Stimulated activated naive CD4-positive, alpha-beta T cell (primary cell): ENCODE measurements at places on chromosomes 1 and 21.
A peak's percentile ranks its signal among the peaks of the same experiment; 100 is the strongest.

DNA sequence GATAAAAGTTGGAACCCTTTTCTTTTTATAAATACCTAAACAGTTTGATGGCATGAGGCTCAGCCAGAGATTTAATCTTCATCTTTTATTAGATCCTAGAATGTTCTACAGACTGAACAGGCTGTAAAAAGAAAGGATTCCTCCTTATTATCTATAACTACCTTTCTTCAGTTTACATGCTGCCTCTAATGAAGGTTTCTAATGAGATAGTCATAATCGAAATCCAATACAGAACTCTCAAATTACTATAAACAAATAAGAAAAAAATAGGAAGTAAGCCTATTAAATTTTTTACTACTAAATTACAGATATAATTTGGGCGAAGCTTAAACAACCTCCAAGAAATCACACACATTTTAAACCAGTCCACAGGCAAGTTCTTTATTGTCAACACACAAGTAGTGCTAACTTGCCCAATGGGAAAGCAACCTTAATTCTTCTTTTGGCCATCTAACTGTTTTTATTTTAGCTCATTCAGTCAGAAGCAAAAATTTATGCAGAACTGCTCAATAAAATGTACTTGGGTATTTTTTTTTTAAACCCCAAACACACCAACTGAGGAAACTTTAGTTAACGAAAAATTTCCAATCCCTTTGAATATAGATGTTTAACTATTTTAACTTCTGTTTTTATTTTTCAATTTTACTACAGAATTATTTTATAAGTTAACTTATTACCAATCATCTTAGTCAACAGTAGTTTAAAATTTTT is 4.8 kb downstream of the WDR26 start:
- no peak for DNase-seq

DNA sequence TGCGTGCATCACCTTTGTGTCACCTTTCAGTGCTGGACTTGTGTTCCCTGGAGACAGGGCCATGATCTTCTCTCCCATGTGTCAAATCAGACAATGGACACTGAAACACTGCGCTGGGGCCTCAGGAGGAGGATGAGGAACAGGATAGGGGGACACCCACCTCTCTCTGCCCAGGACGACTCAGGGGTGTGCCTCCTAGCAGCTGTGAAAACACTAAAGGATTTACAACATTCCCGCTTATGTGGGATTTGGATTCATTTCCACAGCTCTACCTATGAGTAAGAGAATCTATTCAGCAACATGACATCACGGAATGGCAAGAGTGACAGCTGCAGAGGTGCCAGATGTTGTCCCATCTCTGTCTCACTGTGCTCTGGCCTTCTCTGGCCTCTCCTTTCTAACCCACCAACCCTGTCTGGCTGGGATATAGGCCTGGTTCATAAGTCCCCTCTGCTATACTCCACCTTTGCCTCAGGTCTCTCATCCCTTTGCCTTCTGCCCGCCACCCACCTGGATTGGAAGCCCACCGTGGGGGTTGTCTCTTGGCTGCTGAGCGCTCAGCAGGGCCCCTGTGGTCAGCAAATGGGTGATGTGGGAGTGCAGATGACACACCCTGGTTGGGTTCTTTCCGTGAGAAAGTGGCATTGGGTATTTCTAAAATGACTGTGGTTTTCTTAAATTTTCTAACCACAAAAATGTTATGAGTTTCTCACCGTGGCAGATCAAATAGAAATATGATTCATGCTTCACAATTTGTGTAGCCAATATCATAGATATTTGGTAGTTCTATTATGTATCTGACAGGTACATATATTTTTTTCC is 47.1 kb upstream of the TLR5 start:
- peak; percentile 8 for DNase-seq

- no peak for DNase-seq
Measured at GRCh38 chr1:98963064-98963758, 41.5 kb downstream of the PLPPR5 start.

DNA sequence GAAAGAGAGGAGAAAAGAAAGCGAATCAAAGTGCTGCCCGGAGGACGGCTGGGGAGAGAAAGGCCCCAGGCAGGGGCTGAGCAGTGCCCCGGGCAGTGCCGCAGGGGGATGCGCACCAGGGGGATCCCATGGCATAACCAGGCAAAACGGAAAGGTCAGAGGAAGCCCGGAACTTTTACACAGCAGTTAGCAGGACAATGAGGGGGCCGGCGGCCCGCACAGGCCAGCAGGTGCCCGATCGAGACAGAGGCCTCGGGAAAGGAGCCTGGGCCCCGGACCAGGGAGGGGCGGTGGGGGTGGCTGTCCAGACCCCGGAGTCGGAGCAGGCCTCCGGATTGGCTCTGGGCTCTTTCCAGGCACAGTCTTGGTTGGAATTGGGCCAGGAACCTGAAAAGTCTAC is 86.8 kb downstream of the CASZ1 start:
- DNase-seq = no peak

DNA sequence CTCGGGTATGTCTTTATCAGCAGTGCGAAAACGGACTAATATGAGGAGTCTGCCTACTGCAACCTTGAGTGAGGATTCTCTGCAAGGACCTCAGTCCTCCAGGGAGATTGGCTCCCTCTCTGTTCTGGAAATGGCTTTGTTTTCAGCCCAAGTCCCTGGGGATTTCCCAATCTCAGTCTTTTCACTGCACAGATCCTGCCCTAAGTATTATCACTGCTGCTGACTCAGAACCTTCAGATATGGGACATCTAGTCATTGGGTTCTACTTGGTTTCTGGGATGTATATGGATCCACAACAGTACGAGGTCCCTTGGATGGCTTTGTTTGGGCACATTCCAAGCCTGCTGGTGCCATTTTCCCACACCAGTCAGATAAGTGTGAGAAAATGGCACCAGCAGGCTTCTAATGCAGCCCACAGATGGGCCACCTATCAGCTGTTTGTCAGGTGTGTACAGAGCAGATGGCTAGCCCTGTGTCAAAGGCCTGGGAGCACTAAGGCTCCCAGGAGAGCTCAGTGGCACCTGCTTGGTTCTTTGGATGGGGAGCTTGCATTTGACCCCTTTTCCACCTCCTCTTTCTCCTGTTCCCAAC is 27.4 kb downstream of the ELF3 start:
- no peak for DNase-seq

DNA sequence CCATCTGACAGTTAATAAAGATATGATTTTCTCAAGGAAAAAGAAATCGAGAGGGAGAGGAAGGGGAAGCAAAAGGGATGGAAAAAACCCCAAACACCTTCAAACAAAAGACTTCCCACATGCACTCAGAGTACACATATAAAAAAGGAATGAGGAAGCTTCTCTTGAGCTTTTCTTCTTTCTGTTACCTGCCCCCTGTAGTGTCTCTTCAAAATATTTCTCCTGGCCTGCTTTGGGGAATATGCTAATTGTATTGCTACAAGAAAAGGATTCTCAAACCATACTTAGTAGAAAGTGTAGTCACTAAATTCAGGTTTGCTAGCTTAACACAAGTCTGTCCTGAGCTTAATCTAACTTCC is 58.7 kb downstream of the KIF14 start:
- no peak for DNase-seq

GRCh38 chr1:6359216-6360116 is 34.1 kb downstream of the ACOT7 start:
- peak; percentile 33 for DNase-seq

DNA sequence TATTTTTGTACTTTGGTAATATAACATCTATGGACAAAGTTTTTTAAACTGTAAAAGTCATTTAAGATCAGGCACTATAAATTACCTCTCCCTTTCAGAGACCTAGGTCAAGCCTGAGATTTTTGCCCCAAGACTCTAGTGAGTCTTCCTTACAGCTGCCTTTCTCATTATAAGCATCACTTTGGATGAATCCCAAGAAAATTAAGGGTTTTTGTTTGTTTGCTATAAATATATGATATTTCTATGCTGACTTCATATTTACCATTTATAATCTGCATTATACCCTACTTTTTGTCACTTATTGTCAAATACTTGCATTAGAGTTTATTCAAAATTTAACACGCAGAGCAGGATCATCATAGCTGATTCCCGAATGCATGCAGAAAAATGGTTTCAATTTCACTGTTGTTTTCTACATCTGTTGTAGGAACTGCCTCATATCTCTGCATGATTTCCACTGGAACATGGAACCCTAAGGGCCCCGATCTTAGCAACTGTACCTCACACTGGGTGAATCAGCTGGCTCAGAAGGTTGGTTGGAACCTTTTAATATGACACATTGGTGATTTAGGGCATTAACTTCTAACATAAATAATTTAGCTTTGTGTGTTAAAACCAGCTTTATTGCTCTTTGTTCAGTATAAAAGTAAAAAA is 150.0 kb downstream of the ADGRL2 start:
- no peak for DNase-seq

DNA sequence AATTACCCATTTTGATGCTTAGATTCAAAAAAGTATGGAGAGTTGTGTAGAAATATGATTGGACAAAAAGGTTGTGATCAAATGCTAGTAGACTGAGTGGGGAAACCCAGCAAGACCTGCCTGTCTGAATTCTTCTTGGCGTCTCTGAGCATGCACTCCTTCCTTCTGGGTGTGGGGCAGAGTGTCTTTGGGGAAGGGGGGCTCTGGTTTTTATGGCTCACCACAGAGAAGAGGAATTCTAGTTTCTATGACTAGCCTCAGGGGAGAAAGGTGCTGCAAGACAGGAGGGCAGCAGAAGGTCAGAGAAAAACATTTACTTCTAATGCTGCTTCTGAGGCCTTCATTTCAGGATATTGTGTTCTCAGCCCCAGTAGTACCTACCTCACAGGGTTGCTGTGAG is 33.9 kb upstream of the PIGC start:
- DNase-seq = no peak

GRCh38 chr21:44437696-44438431 is 17.4 kb upstream of the LRRC3 start:
- no peak for DNase-seq

GRCh38 chr1:170436928-170437327 is 95.0 kb upstream of the GORAB start:
- no peak for DNase-seq

DNA sequence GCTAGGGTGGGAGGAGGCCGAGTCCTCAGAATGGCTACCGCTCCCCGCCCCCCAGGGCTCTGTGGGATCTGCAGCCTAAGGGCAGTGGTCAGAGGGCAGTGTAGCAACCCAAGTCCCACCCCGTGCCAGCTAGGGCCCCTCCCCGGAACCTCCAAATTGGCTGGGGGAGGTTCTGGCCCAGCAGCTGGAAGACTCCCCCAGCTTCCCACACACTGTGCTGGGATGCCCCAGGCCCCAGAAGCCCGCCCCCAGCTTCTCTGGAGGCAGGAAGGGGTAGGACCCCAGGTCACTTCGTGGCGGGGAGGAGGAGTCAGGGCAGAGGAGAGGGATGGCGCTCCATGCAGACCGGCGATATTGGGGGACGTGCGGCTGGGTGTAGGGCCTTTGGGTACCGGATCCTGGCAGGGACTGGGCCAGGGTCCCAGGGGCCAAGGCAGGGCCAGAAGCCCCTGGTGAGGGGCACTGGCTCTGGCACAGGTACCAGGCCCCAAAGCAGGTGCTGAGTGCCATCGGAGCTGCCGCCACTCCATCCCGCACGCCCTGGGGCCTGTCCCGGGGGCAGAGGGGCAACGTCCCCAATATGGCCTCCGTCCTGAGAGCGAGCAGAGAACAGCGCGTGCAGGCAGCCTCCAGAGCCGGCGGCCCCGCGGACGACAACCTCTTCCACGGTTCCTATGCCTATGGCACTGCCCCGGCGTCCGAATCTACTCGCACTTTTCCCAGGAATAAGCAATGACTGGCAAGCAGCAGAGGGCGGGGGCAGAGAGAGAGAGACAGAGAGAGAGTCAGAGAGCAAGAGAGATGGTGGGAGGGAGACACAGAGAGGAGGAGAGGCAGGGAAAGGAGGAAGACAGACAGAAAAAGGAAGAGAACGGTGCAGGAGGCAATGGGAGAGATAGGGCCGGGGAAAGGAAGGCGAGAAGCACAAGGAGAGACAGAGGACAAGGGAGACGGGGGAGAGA is 65.7 kb downstream of the RAP1GAP start:
- DNase-seq = no peak

GRCh38 chr1:36133484-36133883 is 8.5 kb upstream of the COL8A2 start:
- DNase-seq = no peak

DNA sequence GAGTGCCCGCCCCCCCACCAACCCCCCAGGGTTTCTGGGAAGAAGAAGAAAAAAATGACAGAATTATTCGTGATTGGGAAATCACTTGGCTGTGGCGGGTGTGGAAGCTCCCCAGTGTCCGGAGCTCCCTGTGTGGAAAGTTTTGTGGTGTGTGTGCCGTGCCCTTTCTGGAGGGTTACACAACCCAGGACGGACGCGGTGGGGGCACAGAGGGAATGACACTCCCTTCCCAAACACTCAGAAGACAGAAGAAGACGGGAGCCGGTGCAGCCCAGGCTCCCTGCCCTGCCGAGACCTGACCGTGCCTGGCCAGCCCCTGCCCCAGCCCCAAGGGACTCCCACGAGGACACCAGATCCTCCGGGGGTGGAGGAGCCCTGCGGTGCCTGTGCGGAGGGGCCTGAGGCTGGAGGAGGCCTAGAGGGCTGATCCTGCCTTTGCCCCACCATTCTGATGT is 33.0 kb upstream of the ADARB1 start:
- no peak for DNase-seq

DNA sequence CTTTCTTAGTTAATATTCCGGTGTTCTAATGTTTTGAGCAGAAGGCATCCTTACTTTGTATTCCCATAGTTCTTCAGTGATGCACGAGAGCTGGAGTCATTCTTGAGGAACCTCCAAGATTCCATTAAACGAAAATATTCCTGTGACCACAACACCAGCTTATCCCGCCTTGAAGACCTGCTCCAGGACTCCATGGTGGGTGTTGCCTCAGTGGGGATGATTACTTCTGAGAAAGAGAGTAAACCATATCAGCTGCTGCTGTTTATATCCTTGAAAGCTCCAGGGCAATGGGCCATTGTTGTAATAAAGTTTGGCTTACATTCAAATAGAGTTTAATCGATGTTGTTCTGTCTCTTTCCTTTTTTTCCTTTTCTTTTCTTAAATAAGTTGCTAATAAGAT is 93.1 kb downstream of the MACF1 start:
- no peak for DNase-seq

- no peak for DNase-seq
Measured at GRCh38 chr1:12272770-12273169, 42.9 kb downstream of the VPS13D start.

GRCh38 chr1:158121604-158122254 is 59.0 kb upstream of the CD1D start:
- no peak for DNase-seq

- no peak for DNase-seq
Measured at GRCh38 chr21:46569081-46569480, 35.8 kb downstream of the S100B start.

- no peak for DNase-seq
Measured at GRCh38 chr1:37410105-37410504, 64.3 kb upstream of the ZC3H12A start.
